ENCODE measurements at places on chromosomes 13 and 19.

DNA sequence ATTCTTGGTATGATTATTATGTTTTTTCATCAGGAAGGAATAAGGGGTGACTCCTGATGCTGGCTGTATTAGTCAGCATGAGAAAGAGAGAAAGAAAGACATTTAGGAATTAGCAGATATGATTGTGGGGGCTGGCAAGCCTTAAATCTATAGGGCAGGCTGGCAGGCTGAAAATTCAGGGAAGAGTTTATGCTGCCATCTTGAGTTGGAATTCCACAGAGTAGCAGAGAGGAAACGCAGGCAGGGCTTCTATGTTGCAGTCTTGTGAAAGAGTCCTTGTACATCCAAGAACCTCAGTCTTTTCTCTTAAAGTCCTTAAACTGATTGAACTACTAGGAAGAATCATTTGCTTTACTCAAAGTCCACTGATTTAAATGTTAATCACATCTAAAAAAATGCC lies 262.7 kb upstream of the SLC10A2 start:
- no peak for DNase-seq

DNA sequence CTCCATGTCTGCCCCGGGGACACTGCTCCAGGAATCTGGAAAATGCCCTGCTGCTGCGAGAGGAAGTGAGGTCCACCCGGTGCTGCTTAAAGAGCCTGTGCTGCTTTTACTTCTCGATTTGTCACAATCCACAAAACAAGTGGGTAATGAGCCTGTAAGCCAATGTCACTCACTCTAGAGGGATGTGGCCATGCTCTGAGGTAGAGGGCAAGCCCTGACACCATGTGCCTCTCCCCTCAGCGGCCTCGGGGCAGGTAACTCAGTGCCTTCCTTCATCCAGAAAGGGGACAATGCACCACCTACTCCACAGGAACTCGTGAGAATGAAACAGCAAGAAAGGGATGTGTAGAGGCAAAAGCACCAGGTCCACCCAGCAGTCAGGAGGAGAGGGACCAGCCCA lies 106.2 kb downstream of the TUBA3C start:
- DNase-seq = no peak

GRCh38 chr13:51995677-51996551 lies 15.3 kb downstream of the ATP7B start:
- DNase-seq = no peak

- no peak for DNase-seq
Measured at GRCh38 chr13:85298387-85298924, 500.8 kb downstream of the SLITRK6 start.

DNA sequence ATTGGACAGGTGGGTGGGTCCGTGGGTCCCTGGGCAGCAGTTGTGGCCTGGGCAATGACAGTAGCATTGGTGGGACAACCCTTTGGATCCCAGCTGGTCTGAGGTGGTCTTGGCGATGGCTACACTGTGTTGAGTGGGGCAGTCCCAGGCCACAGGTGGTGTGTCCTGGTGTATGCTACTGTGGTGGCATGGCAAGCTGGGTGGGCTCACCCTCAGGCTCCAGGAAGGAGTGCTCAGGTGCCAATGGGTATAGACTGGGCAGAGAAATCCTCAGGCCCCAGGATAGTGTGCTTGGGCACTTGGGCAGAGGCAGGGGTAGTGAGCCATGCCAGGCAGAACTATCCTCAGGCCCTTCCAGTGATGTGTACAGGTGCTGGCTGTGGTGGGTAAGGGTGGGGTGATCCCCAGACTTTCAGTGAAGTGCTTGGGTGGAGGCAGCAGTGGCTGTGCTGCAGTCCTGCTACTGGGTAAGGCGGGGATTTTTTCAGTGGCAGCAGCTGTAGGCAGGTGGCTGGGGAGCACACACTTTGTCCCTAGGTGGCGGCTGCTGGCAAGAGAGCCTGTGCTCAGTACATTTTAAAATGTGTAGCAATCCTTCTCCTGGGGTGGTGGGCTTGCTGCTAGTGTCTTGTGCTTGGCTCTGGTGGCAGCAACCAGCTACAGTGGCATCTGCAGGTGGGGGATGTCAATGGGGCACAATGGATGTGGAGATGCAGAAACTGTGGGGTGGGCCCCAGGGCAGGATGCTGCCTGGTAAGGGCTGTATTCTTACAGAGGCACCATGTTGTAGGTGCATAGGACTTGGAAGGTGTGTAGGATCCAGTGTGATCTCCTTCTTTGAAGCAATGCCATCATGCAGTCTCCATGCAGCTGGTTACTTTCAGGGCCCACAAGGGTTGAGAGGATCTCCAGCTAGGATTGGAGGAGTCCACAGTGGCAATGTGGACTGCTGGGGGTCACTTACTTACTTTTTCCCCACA lies 64.9 kb downstream of the DNAJC3 start:
- no peak for DNase-seq

DNA sequence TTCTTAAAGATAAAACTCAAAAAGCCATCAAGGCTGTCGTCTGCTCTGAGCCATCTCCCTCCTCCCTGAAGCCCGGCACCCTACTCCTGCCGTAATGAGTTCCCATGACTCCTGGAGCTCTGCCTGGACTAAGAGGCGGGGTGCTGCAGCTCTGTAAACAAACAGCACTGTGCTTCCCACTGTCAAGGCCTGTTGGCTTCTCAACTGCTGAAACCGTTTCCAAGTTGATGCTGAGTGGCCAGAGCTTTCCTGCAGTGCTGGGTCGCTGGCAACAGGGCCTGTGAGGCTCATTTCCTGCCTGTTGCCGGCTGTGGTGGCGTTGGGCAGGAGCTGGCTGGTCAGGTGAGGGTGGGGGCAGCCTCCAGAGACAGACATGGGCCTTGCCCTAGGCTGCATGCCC lies 26.7 kb upstream of the ISYNA1 start:
- DNase-seq = no peak

- no peak for DNase-seq
Measured at GRCh38 chr13:47518530-47518929, 482.5 kb downstream of the SUCLA2 start.

- DNase-seq = no peak
Measured at GRCh38 chr13:40087091-40088002, 431.9 kb downstream of the COG6 start.

GRCh38 chr13:23570099-23570920 lies at the start of gene TNFRSF19:
TNFRSF19 (plus strand) TSS chr13:23570412; CDS start chr13:23590184, 19,772 bp downstream.
- no peak for DNase-seq

Data from CD4-positive, alpha-beta T cell treated with Interleukin-4 for 1 hour (primary cell).